ENCODE measurements at places on chromosomes 1 and 21. TPM values are rescaled to one million over a fixed set of nuclear protein-coding genes. Genes with fewer than 3 reads are reported as not detected.

GRCh38 chr1:64838486-64838885 is 93.6 kb downstream of the RAVER2 start:
- DNase-seq = no peak

GRCh38 chr1:200774735-200775444 is 36.2 kb downstream of the CAMSAP2 start:
- DNase-seq = no peak

DNA sequence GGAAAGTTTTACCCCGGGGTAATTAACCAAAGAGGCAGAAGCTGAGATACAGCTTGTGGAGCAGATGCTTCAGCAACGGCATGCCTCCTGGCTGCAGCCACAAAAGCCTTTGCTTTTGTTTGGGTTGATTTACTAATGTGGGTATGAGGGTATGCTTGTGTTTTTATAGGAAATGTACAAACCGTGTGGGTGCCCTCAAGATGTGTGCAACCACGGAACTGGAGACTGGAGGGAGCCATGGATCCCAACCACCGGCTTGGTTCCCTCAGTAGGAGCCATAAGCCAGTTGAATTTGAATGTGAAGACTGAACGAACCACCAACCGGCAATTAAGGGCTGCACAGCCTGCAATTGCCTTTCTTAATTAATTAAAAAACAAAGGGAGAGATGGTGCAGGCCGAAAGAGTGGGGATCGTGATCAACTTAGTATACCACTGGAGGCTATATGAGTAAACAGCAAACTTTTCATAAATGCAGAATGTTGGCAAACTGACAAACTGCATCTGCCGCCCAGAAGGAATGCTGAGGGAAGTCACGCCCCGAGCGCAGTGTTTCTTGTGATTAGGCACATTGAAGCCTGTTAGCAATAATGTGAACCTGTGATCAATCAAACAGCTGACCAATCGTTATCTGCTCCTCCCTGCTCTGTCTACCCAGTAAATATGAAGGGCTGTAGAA is 104.1 kb downstream of the DISP1 start:
- DNase-seq = no peak

GRCh38 chr1:35175098-35175576 is 17.8 kb downstream of the SFPQ start:
- no peak for DNase-seq

DNA sequence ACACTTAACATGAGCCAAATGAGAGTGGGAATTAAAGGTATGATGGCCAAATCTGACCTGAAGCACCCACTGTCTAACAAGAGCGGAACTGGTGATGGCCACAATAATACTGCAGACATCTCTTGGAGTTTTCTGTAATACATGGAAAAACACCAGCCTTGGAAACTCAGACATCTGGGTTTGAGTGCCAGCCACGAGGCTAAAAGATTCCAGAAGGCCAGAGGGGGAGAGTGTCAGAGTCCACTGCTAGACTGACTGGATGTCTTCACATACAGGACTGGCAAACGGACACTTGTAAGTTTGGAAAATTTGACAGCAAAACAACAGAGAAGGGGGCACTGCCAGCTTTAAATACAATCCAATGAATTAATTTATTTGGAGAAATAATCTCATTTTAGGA is 175.1 kb downstream of the ADSS2 start:
- DNase-seq = no peak

- no peak for DNase-seq
Observed at GRCh38 chr1:192732787-192733186, 76.1 kb upstream of the RGS2 start.

- DNase-seq = no peak
Observed at GRCh38 chr1:28761189-28761588, 24.4 kb downstream of the YTHDF2 start.

- no peak for DNase-seq
Observed at GRCh38 chr1:227789084-227790033, 26.1 kb upstream of the PRSS38 start.

- no peak for DNase-seq
Observed at GRCh38 chr1:36170643-36171412, 14.9 kb downstream of the MAP7D1 start.

- no peak for DNase-seq
Observed at GRCh38 chr1:217781056-217781455, 149.9 kb downstream of the SPATA17 start.

DNA sequence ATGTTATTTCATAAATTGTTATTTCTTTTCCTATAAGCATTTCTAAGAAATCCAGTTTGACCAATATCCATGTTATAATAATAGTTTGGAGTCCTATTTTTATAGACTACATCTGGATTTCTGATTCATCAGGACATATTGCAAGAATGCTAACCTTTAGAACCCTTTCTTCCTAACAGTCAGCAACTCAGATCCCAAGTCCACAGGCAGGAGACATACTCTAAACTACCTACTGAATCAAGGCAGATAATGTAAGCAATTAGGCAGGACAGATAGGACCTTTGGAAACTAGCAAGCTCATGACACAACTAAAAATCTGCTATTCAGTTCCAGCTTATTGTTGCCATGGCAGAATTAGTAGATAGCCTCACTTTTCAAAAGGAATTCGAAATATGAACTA is 104.1 kb downstream of the DENND1B start:
- DNase-seq = no peak

DNA sequence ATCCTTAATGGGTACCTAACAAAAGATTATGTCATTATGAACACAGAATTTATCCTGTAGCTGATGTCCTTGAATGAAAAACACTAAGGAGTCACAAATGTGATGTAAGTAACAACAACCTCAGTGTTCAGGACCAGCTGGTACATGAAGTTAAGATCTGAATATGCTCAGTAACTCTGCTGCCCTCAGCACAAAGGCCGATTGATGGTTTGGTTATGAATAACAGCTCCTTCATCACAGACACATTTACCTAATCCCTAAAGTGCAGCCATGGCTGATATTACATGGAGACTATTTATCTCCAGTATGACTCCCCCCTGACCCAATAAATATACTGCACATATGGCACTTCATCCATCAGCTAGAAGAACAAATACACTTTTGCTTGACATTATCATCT is 75.2 kb downstream of the PLPPR5 start:
- no peak for DNase-seq

DNA sequence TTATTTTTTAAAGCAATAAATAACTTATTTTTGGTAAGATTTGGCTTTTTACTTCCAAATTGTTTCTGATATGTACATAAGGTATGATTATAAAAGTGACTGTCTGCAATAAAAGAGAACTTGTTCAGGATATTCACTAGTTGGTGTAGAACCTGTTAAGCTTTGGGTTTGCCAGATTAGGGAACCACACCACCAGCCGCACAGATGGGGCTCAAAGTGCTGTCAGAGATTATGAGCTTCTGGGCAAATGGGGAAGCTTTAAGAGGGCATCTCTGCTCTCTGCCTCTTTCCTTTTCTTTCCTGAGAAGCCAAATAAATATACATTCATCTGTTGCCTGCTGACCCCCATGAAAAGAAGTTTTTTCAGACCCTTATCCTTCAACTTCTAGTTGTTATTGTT is 25.4 kb downstream of the IVNS1ABP start:
- no peak for DNase-seq

- DNase-seq = no peak
Observed at GRCh38 chr1:189027512-189027911, 1450.2 kb downstream of the BRINP3 start.

DNA sequence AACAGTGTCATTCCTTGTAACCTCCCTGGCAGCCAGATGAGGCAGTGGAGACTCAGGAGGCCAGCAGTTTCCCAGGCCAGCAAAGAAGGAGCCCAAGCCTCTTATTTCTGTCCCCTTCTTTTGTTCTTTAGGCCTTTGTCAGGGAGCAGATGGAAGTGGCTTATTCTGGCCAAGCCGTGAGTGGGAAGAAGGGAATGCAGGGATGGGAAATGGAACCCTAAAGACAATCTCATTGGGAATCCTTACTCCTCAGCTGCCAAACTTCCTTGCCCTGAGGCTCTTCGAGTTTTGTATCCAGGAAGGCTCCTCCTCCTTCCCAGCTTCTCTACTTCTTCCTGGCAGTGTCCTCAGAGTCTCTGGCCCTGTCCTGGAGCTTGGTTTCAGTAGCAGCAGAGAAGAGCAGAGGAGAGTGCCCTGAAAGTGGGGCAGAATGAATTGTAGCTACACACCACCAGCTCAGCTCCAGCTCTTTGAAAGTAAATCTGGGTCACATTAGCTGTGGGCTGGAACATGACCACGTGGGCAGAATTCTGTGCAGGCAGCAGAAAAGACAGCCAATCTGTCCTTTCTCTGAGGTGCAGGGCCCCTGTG is 63.9 kb downstream of the NDUFS5 start:
- no peak for DNase-seq

GRCh38 chr1:181608948-181609347 is 125.6 kb downstream of the CACNA1E start:
- no peak for DNase-seq

The FAM131C gene
- not detected for polyA plus RNA-seq

The CHI3L2 gene
- polyA plus RNA-seq = 37.1 TPM

The S100A9 gene
- polyA plus RNA-seq = 0.31 TPM

The PCAT6 gene
- 0.33 TPM for polyA plus RNA-seq

The SPATA46 gene
- not detected for polyA plus RNA-seq

The HSD3B2 gene
- not detected for polyA plus RNA-seq

Measured in GM12878 (cell line).